GM04504 (cell line): ENCODE measurements at places on chromosomes 11 and 22.

DNA sequence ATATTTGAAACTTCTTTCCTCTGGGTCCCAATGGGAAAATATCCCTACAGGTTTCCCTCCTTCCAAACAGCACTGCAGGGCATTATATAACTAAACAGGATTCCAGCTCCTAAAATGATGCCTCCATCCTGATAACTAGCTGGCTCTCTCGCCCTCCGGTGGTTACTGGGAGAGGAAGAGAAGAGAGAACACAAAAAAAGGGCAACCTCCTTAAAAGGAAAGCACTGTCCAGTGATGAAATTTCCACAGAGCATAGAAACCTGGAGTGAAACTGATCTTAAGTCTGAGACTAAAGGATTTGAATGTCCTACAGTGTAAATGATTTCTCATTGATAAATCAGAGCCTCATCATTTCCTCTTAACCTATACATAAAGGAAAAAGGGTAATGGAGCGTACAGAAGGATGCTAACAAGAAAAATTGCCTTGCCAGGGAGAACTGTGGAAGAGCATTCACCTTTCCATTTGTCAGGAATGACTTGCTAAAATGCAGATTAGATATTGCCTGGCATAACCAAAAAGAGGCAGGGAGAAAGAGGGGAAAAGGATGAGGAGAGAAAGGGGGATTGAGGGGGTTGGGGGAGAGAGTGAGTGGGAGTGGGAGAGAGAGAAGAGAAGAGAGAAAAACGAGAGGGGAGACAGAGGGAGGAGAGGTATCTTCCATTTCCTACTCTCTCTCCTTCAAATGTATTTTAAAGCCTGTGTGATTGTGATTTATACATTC lies 121.3 kb downstream of the APOL5 start:
- peak; percentile 61 for DNase-seq

- no peak for DNase-seq
Observed at GRCh38 chr22:35335936-35336781, 36.5 kb downstream of the TOM1 start.

GRCh38 chr11:64859542-64860414 lies 15.3 kb upstream of the CDC42BPG start:
- no peak for DNase-seq

GRCh38 chr11:33534575-33534974 lies 166.1 kb downstream of the C11orf91 start:
- no peak for DNase-seq

- DNase-seq, result no peak
Observed at GRCh38 chr11:124167826-124168231, 15.3 kb upstream of the OR10D3 start.

DNA sequence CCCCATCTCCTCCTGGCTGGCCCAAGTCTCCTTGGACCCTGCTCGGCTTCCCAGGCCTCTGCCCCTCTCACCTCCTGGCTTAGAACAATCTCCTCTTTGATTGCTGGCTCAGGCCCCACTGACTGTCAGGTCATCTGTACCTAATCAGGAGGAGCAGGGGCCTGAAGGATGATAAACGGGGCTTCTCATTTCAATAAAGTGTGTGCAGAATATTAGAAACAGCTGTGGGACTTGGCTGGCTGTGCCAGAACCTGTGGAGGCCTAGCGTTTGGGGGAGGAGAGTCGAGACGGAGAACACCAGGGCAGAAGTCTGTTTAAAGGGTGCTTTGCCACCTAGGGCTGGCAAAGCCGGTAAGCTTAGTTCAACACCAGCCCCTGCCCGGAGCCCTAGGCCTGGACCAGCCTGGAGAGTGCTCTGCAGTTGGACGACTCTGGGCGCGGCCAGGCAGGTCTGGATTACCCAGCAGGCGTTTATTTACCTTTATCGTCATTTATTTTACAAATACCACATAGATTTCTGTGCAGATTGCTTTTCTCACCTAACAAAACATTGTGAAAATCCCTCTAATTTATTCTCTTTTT lies 10.1 kb upstream of the VSIG10L2 start:
- peak; percentile 6 for DNase-seq

DNA sequence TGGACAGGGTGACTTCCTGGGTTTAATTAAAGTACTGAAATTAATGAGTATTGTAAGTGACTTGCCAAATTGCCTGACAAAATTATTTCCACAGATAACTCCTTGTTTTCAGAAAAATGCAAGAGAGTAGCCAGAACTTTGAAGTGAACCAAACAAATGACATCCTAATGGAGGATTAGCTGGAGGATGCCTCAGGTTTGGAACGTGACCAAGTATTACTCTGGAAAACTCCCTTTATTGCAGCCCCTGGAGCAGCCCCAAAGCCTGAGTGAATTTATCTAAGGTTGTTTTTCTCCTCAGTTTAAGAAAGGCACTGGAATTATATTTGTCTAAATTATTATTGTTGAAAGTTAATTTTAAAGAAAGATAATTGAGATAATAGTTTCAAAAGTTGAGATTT lies 343.6 kb upstream of the MTNR1B start:
- DNase-seq, result no peak

DNA sequence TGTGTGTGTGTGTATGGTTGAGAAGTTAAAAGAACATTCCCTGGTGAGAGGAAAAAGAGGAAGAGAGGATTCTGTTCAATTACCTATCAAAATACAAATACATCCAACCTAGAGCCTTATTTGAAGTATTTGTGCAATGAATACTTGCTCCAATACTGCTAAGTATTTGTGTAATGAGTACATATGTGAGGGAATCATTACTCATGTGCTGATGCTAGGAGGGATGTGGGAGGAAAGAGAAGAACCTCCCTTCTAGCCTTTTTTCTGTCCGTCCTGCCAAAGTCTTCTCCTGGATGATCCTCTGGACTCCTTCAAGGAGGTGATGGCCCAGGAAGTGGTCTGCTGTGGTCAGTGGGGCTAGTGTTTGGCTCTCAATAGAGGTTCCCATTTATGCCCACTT lies 36.0 kb upstream of the ACCSL start:
- DNase-seq, result no peak

DNA sequence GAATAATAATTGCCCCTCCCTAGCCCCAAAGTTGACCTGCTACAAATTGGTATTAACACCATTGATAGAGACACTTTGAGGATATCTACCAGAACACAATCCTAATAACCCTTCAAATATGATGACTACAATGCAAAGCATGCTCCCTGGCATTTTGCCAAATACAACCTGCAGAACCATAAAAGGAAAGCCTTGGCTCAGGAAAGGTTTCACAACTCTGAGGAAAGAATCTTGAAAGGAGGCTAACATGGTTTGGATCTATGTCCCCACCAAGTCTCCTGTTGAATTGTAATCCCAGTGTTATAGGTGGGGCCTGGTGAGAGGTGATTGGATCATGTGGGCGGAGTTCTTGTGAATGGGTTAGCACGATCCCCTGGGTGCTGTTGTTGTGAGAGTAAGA lies 140.4 kb upstream of the ARHGAP42 start:
- no peak for DNase-seq

DNA sequence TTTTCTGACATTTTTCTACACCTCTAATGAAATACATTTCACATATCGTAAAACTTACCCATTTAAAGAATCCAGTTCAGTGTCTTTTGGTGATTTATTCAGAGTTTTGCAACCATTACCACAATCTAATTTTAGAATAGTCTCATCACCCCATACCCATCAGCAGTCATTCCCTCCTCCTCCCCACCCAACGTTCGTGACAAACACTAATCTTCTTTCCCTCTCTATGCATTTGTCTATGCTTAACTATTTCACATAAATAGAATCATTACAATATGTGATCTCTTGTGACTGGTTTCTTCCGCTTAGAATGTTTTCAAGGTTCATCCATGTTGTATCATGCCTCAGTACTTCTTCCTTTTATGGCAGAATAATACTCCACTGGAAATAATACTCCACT lies 9.5 kb downstream of the TTC28 start:
- DNase-seq, result peak; percentile 52

DNA sequence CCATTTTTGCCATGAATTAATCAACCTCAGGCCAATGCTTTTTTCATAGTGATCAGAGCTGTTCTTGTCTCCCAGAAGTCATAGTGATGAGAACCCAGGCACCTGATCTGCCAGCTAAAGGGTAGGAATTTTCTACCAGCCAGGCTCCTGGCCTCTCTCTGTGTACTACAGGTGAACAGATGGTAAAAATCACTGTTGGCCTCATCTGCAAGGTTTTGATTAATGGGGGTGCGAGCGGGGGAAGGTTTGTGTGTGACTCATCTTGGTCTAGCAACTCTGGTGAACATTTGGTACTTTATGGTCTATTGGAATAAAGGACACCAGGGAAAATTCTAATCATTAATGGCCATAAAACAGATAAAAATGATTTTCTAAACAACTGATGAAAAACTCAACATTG lies 14.4 kb upstream of the APOL4 start:
- no peak for DNase-seq

DNA sequence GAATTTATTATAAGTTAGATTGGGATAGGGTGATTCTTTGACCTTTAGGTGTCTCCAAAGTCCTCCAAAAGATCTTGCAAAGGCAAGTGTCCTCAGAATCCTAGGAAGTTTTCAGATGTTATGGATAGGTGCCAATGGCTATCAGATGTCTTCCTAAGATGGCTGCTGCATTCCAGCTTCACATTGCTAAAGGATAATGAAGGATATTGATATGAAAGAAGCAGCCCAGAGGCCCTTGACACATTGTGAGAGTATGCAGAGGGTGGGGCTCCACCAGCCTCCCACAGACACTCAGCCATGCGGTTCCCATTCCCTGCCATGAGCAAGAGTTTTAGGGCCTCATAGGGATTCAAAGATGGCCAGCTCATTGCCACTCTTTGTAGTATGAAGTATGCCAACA lies 22.3 kb upstream of the GLYATL2 start:
- no peak for DNase-seq

DNA sequence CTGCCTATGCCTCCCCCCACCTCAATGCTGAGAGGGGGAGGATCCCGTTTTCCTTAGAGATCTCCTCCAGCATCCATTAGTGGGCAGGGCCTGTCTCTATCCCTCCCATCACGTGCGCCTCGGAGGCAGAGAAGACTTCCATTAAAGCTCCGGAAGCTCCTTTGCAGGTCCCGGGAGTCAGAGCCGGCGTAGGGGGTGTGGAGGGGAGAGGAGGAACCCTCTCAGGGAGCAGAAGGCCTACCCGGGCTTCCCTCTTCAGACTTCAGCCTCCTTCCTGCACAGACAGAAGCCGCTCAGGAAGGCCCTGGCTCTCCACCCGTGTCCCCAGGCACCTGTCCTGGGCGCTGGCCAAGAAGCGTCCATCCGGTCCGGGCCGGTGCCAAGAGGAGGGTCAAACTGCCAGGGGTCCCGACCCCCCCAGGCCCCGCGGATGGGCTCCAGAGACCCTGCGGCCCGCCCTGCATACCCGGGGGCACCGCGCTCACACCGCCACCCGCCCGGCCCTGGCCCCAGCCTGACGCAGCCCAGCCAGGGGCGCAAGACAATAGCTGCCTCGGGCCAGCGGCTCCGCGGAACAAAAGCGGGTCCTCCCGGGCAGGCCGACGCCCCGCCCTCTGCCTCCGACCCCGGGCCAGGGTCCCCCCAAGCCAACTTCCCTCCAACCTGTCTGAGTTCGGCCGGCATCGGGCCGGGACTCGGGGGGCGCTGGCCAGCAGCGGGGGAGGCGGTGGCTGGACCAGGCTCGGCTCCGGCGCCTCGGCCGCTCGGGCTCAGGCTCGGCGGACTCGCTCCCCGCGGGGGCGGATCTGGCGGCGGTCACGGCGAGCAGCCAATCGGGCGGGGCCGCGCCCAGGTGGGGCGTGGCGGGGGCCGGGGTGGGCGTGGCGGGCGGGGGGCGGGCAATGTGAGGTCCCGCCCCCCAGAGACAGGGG lies 29.9 kb downstream of the ARVCF start:
- DNase-seq, result no peak

- DNase-seq, result no peak
Observed at GRCh38 chr22:24027389-24027975, 16.4 kb downstream of the CABIN1 start.

GRCh38 chr11:99376463-99376862 lies 355.7 kb downstream of the CNTN5 start:
- DNase-seq, result no peak

GRCh38 chr22:17950651-17951214 lies 73.6 kb downstream of the MICAL3 start:
- DNase-seq, result peak; percentile 37

GRCh38 chr11:113447621-113448315 lies 27.4 kb downstream of the DRD2 start:
- DNase-seq, result no peak

GRCh38 chr22:40121461-40121860 lies 56.3 kb upstream of the TNRC6B start:
- no peak for DNase-seq

DNA sequence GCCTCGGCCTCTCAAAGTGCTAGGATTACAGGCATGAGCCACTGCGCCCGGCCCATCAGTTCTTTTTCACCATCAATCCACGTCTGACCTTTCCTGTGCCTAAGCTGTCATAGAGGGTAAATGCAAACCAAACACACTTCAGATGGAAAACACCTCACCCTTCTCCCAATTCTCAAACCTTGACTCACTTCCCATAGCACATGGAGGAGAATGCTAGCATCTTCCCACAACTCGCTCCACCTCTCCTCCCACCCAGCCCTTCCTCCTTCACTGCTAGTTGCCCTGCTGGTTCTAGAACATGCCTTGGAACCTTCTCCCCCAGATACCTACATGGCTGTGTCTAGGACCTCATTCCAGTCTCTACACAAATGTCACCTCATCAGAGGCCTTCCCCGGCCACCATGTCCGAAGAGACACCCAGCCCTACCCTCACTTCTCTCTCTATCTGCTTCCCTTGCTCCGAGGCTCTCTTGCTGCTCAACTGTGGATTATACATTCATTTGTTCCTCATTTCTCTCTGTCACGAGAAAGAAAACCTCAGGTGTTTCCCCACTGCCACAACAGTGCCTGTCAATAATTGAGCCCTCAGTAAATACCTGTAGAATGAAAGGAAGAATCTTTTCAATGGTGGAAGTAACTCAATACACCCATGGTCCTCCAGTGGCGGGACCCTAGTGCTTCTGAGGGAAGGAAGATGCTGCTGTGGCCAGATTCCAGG lies 21.3 kb upstream of the NCF4 start:
- no peak for DNase-seq

DNA sequence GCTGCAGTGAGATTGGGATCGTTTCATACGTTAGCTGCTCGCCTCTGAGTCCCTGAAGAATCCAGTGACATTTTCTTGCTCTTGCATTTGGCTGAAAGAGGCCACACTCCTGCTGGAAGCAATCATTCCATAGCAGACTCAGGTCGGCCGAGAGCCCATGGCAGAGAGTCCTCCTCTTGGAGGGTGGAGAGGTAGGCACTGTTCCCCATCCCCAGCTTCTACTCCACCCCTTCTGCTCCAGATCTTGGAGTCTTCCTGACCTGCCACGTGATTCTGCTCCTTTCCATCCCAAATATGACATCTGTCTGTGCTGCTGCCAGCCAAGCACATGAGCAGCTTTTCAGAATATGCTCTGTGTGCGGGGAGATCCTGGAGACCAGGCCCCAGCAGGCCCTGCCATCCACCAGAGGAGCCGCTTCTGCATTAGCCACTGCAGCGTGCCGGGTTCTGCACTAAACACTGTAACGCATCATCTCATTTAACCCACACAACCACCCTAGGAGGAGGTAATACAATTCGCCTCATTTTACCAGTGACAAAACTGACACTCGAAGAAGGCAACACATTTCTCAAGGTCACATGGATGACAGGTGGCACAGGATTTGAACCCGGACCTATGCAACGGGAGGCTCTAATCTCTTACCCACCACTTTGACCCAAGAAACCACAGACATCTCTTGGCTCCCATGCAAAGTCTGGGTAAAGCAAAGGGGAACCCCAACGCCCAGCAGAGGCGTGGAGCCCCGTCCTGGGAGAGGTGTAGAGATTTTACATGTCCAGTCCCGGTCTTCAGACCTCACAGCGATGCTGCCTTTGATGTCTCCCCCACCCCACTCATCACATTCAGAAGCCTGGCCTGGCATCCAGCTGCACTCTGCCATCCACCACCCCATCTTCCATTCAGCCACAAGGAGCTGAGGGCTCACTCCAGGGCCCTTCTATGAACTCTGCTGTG lies 78.8 kb downstream of the FEZ1 start:
- no peak for DNase-seq
